ENCODE measurements at places on chromosomes 6 and 20.

GRCh38 chr20:19527509-19527908 is 230.5 kb upstream of the RIN2 start:
- no peak for DNase-seq

- DNase-seq = no peak
Observed at GRCh38 chr6:18342223-18342622, 44.9 kb upstream of the RNF144B start.

DNA sequence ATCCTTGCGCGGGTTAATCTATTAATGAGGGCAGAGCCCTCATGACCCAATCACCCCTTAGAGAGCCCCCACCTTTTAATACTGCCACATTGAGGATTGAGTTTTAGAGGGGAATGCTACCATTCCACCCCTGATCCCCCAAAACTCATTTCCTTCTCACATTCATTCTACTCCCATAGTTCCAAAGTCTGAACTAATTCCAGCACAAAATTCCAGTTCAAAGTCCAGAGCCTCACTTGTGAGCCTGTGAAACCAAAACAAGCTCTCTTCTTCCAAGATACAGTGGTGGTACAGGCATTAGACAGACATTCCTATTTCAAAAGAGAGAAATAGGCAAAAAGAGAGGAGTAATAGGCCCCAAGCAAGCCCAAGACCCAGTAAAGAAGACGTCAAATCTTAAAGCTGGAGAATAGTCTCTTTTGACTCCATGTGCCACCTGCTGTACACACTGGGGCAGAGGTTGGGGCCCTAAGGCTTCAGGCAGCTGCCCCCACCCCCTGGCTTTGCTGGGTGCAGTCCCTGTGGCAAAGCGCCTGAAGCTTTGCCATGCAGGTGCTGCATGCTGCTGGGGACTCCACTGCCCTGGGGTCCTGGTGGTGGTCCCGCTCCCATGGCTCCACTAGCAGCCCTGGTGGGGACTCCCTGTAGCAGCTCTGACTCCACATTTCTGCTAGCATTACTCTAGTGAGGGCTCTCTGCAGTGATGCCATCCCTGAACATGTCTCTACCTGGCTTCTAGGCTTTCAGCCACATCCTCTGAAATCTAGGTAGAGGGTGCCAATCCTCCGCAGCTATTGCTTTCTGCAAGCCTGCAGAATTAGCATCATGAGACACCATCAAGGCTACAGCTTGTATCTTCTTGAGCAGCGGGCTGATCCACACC is 41.3 kb downstream of the RSPH3 start:
- DNase-seq = no peak

DNA sequence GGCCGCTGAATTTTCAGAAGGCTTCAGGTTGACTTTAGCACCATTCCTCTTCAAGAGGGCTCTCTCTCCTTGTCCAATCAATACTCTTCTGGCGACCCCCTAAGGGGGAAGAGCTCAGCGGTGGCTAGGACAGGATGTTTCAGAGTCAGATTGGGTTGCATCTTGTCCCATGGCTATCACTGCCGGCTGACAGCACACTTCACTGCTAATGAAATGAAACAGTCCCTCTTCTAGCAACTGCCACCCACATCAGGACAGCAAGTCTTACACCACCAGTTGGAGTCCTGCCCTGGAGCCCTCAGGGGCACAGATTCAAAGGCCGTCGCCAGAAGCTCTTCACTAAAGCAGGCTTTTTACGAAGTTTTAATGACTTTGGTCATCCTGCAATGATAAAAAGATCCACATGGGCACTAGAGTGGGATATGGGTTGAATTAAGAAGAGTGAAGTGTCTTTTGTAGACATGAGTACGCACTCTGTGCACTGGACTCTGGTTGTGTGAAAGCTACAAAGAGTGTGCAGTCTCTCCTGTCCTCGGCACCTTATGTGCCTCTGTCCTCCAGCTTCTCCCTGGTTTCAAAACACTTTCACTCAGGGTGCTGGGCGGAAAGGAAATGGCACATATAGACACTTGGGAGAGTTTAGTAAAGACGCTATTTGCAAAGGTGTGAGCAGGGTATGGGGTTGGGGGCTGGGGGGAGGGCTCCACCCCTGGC is 66.1 kb upstream of the SLC22A16 start:
- DNase-seq = no peak

Measured in activated T-cell treated with anti-CD3 and anti-CD28 coated beads for 48 hours (primary cell).